ENCODE measurements at places on chromosomes 16 and 17.

DNA sequence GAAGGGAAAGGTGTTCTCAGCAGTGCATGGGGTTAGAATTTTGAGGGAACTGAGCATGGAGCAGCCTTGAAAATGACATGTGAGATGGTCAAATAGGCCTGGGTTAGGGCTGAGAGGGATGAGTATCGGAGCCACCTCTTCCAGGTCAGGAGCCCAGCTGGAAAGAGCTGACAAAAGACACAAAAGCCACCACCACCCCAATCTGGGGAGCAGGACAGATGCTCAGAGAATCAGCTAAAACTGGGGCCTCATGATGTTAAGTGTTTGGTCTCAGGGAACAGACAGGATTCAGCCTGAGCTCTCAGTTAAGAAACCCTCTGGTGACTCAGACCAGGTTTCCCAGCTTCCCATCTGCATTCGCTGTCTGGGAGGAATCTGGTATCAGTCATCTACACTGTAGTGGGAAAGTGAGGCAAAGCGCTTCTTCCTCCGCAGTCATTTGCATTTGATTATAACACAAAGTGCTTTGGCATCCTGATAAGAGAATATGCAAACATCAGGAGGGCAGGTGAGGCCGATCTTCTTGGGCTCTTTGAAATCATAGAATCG, 2.6 kb downstream of the WNT9B start:
- DNase-seq = no peak

DNA sequence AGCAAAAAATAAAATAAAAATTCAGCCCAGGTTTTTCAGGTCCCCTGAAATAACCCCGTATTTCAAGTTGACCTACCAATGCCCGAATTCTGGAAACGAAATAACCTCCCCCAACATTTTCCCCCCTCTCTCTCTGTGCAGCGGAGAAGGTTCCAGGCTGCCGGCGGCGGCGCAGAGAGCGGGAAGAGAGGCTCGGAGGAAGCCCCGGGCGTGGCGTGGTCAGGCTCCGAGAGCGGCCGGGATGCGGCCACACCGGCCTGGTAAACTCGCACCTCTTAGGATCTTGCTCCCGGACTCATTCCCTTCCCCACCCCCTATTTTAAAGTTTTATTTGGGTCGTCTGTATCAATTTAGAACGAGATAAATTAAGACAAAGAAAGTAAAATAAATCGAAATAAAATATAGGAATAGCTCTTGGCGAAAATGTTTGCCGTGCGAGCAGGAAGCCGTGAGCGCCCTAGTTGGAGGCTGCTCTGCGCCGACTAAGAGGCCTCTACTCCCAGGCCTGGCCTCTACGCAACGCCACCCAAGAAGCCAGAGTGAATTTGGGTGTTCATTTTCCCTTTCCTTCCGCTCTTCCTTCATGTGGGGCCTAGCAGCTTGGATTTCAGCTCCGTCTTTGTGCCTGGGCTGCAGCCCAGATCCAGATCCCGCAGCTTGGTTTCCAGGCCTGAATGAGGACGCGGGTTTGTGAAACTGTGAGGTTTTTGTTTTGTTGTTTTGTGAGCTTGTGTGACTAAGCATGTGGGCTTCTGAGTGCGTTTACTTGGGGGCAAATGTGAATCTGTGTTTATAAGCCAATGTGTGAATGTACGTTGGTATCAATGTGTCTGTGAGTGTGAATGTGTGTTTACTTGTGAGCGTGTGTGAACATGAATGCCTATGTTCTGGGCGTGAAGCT, 1.5 kb upstream of the HOXB6 start:
- no peak for DNase-seq

DNA sequence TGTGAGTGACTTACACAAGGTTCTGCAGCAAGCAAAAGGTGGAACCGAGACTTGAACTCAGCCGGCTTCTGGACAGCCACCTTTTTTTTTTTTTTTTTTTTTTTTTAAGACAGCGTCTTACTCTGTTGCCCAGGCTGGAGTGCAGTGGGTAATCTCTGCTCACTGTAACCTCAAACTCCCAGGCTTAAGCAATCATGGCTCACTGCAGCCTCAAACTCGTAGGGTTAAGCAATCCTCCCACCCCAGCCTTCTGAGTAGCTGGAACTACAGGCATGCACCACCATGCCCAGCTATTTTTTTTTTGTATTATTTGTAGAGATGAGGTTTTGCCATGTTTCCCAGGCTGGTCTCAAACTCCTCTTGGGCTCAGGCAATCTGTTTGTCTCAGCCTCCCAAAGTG, 55.2 kb upstream of the GOT2 start:
- DNase-seq = no peak

GRCh38 chr16:70493802-70494201, 29.6 kb downstream of the COG4 start:
- no peak for DNase-seq

GRCh38 chr17:39765766-39766165, 28.0 kb downstream of the GRB7 start:
- peak; percentile 72 for DNase-seq

- DNase-seq = no peak
Measured at GRCh38 chr17:2054262-2054511, 716 bp upstream of the HIC1 start.

DNA sequence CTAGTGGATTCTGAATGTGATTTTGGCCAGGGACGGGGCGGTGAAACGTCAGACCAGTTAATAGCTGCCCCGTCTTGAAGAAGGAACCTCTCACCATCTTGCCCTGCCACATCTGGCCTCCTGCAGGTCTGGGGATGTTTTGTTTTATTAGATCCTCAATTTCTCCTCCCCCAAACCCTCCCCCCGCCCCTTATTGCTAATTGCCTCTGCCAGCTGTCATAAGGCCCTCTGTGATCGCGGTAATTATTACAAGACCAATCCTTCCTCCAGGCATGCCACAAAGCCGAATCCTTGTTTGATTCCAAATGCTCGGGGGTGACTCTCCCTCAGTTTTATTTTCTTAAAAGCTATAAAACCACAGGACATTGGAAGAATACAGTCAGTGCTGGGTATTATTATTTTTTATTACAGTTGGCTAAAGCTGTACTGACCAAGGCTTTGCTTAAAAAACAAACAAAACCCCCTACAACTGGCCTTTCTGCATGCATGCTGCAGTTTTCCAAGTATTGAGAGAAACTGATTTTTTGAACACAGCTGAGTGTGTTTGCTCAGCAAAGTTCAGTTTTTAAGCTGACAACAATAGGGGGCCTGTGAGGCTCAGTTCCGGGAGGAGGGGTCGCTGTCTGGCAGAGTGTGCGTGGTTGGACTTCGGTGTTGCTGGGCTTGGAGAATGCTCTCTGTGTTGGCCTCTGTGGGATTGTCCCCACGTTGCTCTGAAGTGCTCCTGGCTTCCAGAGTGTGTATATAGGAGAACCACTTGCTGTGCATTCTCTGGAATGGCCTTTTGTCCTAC, 1.7 kb downstream of the KSR1 start:
- DNase-seq = no peak

DNA sequence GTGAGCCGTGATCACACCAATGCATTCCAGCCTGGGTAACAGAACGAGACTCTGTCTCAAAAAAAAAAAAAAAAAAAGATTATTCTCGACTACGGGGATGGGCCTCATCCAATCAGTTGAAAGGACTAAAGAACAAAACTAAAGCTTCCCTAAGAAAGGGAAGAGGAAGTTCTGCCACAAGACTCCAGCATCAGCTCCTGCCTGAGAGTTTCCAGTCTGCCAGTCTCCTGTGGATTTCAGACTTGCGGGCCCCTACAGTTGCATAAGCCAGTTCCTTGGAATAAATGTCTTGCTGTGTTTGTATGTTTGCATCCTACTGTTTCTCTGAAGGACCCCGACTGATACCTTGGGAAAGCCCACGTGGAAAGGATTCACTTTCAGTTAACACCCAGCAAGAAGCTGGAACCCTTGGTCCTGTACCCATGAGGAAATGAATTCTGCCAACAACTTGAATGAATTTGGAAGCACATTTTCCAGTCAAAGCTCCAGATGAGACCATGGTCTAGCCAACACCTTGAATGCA, 26.3 kb upstream of the FZD2 start:
- no peak for DNase-seq

DNA sequence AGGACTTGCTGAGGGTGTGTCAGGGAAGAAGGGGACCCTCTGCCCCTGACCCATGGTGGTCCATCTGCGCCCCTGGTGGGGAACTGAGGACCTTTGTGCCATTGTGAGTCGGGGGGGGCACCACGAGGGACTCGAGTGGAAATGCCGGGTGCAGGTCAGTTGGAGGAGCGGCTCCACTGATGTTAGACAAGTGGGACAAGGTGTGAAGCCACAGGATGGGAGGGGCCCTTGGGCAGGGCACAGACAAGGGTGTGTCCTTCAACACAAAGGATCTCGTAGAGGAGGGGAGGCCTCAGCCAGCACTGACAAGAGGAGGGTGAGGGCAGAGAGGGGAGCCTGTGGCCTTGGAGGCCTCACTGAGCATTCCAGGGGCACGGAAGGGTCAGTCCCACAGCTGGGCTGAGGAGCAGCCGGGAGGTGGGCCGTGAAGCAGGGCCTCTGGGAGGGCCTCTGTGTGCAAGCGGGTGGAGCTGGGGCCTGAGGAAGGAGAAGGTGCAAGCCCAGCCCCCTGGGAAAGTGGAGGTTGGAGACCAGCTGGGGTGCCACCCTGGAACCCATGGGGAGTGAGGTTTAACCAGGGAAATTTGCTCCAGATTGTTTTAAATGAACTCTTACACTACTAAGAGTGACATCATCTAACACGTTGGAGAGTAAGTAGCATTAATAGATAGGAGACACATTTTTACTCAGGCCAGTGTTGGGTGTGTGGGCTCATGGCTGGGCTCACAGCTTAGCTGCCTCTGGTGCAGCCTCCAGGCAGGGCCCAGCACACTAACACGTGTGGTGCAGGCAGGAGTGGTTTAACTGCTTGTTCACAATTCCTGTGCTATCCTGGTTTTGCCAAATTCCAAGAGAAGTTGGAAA, 27.9 kb downstream of the NARF start:
- peak; percentile 86 for DNase-seq

Measured in vagina (tissue), 2 donors.